ENCODE measurements at places on chromosomes 4 and X.

GRCh38 chr4:189117426-189117825 is 823.2 kb upstream of the FRG1 start:
- no peaks in the 10 kb centered on the region for H3K27me3 ChIP-seq
- H3K4me1 ChIP-seq: no peaks in the 10 kb centered on the region
- H3K36me3 ChIP-seq: no peaks in the 10 kb centered on the region

- DNase-seq: no peak
- peaks cover 15% of the 10 kb centered on the region for H3K4me1 ChIP-seq
- no peaks in the 10 kb centered on the region for H3K36me3 ChIP-seq
- no peak overlapping the region for H3K4me3 ChIP-seq
These were observed 22.6 kb downstream of the PPP2R2C start for GRCh38 chr4:6449746-6450369.

- H3K4me3 ChIP-seq: no peak overlapping the region
- no peaks in the 10 kb centered on the region for H3K4me1 ChIP-seq
- no peaks in the 10 kb centered on the region for H3K36me3 ChIP-seq
These were observed 89.3 kb downstream of the DDIT4L start for GRCh38 chr4:100100985-100101384.

- DNase-seq: no peak
- H3K27ac ChIP-seq: no peak overlapping the region
- no peaks in the 10 kb centered on the region for H3K4me1 ChIP-seq
- H3K27me3 ChIP-seq: no peaks in the 10 kb centered on the region
These were observed 8.2 kb downstream of the ZCCHC4 start for GRCh38 chr4:25320773-25321172.

- H3K36me3 ChIP-seq: no peaks in the 10 kb centered on the region
- no peaks in the 10 kb centered on the region for H3K27me3 ChIP-seq
- H3K4me3 ChIP-seq: peak overlapping the region; percentile 61
These were observed 1.3 kb downstream of the FAM53A start for GRCh38 chr4:1682860-1683259.

GRCh38 chr4:17517664-17518063 is 2.7 kb downstream of the CLRN2 start:
- no peaks in the 10 kb centered on the region for H3K27me3 ChIP-seq
- H3K27ac ChIP-seq: no peak overlapping the region
- H3K4me1 ChIP-seq: peaks cover 1% of the 10 kb centered on the region
- DNase-seq: no peak
- no peak overlapping the region for H3K4me3 ChIP-seq

DNA sequence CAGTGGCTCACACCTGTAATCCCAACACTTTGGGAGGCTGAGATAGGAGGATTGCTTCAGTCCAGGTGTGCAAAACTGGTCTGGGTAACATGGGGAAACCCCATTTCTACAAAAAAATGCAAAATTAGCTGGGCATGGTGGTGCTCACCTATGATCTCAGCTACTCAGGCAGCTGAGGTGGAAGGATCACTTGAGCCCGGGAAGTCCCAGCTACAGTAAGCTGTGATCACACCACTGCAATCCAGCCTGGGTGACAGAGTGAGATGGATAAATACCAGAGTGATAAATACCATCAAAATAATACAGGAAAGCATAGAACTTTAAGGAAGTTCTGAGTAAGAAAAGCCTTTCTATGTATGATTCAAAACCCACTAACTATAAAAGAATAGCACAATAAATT is 52.8 kb downstream of the LRBA start:
- H3K4me1 ChIP-seq: no peaks in the 10 kb centered on the region
- DNase-seq: no peak
- no peaks in the 10 kb centered on the region for H3K36me3 ChIP-seq
- H3K4me3 ChIP-seq: no peak overlapping the region
- no peak overlapping the region for H3K27ac ChIP-seq
- H3K27me3 ChIP-seq: no peaks in the 10 kb centered on the region

DNA sequence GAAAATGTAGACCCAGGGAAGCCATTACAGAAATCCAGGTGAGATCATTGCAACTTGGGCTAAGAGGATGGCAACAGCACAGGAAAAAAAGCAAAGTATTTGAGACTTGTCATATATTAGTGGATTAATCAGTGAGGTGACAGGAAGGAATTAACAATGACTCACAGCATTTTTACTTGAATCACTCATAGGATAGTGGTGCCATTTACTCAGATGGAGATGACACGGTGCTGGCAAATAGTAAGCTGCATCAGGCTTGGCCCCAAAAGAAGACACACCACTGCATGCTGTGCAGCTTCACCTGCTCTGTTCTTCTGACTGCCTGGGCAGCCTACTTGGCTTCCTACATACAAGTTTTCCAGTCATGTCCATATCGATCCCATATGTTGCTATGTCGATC is 144.8 kb downstream of the FRYL start:
- peaks cover 14% of the 10 kb centered on the region for H3K4me1 ChIP-seq
- no peak overlapping the region for H3K4me3 ChIP-seq
- H3K36me3 ChIP-seq: peaks cover 5% of the 10 kb centered on the region
- H3K27ac ChIP-seq: no peak overlapping the region

- H3K4me1 ChIP-seq: no peaks in the 10 kb centered on the region
- peak overlapping the region; percentile 7 for H3K4me3 ChIP-seq
- H3K36me3 ChIP-seq: no peaks in the 10 kb centered on the region
These were observed 51.4 kb upstream of the GUCY1A1 start for GRCh38 chr4:155615081-155615887.

DNA sequence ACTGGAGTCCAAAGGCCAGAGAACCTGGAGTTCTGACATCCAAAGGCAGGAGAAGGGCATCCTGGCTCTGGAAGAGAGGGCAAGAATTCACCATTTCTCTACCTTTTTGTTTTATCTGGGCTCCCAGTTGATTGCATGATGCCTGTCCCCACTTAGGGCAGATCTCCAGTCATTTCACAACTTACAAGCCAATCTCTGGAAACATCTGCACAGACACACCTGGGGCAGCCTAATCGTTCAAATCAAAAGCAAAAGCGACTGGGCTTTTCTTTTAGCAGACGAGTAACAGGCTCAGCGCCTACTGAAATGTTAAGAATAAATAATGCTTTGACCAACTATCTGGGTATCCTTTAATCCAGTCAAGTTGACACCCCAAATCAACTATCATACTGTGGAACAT is 136.0 kb upstream of the NPY2R start:
- no peaks in the 10 kb centered on the region for H3K36me3 ChIP-seq
- no peak overlapping the region for H3K4me3 ChIP-seq
- no peak overlapping the region for H3K27ac ChIP-seq
- H3K4me1 ChIP-seq: no peaks in the 10 kb centered on the region
- no peak for DNase-seq

DNA sequence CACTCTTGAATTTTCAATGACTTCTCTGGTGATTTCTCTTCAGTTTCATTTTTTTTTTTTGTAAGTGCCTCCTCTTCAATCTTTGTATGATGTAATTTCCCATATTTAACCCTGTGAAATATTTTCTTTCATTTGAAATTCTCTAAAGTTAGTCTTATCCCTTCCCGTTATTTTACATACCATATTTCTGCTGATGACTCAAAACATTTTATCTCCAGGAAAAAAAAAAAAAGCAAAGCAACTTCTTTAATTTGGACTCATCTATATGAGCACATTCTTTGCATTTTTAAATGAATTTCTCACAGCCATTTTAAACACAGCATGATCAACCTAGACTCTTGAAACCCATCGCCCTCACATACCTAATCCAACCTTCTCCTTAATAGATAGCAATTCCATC is 1831.4 kb downstream of the ARAP2 start:
- no peaks in the 10 kb centered on the region for H3K4me1 ChIP-seq
- no peak overlapping the region for H3K27ac ChIP-seq
- H3K36me3 ChIP-seq: no peaks in the 10 kb centered on the region
- no peak for DNase-seq
- no peak overlapping the region for H3K4me3 ChIP-seq
- H3K27me3 ChIP-seq: no peaks in the 10 kb centered on the region

Measured in heart left ventricle (tissue), 16 donors.